ENCODE measurements at places on chromosomes 2 and 18.

GRCh38 chr18:69889009-69889408 is 58.7 kb downstream of the CD226 start:
- DNase-seq, result no peak

DNA sequence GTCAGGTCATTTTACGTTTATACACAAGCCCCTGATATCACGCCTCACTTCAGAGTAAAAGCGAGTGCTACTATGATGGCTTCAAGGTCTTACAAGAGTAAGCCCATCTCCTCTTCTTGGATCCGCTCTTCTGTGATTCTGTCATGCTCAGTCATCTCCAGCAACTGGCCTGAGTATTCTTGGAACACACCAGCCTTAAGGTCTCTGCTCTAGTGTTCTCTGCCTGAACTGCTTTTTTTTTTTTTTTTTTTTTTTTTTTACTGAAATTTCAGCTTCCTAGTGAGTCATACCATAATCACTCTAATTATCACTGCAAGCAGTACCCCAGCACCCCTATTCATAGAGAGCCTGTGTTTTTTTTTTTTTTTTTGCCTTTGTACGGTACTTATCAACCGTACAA is 1228.9 kb downstream of the CNTNAP5 start:
- DNase-seq, result no peak

DNA sequence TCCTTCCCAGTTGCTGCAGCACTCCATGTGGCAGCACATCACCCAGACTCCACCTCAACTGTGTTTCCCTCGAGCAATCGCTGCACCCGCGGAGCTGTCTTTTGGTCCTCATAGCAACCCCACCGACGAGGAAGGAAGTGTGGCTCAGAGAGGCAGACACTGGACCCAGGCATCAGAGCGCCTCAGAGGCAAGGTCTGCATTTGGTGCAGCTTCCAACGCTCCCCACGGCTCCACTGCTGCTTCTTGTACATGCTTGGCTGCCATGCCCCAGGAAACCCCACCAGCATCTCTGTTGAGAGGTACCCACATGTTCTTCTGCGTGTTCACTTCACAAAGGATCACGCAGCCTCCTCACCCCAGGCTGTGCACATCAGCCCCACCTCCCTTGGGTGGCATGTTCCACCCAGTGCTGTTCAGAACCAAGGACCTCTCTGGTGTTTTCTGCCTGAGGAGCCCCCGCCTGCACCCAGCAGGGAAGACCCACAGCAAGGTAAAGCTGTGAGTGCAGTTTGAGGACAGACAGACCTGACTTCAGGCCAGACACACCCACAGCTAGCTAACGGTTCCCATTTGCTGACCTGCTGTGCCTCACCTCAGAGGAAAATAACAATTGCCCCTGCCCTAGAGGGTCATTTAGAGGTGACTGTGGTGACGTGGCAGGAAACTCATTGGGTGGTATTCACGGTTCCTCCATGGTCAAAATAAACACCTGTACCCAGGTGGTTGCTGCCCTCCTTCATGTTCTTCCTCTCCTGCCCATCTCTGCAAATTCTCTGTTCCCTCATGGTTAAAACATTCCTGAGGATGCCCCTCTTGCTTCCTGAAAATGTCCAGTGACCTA is 326.3 kb upstream of the MYT1L start:
- no peak for DNase-seq

DNA sequence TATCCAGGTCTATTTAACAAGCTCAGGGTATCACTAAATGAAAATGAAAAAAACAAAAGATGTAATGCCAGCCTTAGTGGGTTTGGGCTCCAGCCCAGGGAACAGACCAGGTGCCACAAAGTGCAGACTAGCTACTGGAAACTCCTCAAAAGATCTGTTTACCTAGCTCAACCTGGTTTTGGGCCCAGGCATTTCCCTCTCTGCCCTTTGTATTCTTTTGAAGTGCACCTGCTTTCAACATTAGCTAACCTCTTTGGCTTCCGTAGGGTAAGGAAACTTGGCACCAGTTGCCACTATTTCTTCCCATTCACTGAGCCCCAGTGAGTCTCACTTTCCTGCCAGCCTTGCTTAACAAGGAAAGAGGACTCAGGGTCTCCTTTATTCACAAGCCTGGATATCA is 123.6 kb upstream of the CDCA7 start:
- DNase-seq, result no peak

GRCh38 chr2:47269316-47270232 is 114.5 kb upstream of the STPG4 start:
- no peak for DNase-seq
